ENCODE measurements at places on chromosomes 3 and 15.

DNA sequence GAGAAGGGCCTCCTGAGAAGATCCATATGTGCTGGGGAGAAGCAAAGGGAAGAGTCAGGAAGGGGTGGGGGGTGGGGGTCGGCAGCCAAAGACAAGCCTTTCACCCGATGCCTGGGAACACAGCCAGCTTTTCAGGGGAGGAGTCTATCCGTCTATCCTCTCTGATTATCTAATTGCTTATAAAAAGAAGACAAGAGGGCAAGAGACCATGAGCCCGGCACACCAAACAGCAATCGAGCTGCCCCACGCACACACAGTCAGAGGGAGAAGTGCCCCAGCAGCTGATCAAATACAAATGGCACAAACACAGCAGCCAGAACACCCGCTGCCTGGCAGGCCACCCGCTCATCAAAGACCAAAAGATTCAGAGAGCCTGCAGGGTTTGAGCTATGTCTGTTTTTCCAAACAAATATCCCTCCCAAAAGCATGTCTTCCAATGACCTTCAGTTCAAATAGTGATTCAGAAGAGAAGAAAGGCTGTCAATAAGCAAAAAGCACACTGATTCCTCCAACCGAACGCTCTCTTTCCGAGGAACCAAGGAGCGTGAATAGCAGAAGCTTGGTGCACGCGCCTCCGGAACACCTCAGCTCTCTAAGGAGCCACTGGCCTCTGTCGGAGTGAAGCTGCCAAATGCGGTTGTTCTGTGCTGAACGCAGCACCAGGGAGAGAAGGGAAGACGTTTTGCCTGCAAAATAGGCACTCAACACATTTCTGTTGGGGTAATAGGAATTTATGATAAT is 419.2 kb downstream of the OCA2 start:
- no peak for DNase-seq

- DNase-seq: no peak
Measured at GRCh38 chr15:30065025-30065801, 17.5 kb upstream of the GOLGA8J start.

GRCh38 chr15:86018679-86019078 is 61.0 kb upstream of the AGBL1 start:
- DNase-seq: no peak

GRCh38 chr3:191065181-191065805 is 133.7 kb upstream of the OSTN start:
- no peak for DNase-seq

- no peak for DNase-seq
Measured at GRCh38 chr15:66644869-66645268, 57.2 kb upstream of the SMAD6 start.

GRCh38 chr15:73782344-73782959 is 29.3 kb upstream of the INSYN1 start:
- no peak for DNase-seq

DNA sequence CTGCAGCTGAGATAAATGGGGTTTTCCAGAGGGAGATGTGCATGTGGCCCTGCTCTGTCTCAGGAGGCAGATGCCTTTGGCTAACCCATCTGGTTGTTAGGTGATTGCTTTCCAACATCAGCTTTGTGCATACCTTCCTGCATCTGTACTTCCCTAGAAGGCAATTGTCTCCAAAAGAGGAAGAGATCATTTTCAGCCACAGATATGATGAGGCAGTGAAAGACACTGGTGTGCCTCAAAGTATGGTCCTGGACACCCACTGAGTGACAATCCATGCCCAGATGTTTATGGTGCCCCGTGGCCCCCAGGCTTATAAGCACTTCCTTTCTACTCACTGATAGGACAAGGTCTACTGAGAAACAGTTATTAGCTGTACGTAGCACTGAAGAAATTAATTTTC is 117.5 kb upstream of the NR2F2 start:
- DNase-seq: no peak

DNA sequence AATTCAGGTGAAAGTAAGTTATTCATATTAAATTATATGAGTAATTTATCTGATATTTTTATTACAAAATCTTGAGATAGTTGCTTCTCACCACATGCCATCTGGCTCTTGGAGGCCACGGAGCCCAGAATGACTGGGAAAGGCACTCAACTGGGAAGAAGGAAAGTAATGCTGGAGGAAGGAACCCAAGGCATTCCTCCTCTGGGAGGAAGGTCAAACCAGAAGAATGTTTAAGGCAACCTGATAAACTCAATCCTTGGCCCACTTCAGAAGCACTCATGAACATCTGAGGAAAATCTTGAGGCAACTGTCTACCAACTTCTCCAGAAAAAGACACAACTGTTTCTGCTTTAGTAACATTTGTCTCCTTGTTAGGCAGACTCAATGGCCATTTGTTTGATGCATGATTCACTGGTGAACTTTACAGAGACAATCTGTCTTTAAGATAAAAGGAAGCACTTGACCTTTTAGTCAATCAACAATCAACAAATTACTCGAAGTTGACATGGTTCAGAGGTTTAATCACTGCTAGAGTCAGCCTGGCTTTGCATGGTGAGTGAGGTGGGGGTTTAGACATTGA is 261.4 kb upstream of the MME start:
- DNase-seq: no peak

DNA sequence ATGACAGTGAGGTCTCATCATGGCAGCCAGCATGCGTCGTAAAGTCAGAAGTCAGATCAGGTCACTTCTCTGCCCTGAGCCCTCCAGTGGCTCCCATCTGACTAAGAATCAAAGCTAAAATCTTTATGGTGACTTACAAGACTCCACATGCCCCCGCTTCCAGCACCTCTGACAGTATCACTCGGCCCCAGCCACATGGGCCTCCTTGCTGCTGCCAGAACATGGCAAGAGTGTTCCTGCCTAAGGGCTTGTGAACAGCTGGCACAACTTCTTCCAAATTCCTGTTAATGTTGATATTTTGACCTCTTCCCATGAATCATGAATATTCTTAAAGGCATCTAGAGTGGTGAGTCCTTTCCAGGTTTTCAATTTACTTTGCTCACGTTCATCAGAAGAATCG is 20.5 kb downstream of the POLR2M start:
- no peak for DNase-seq

DNA sequence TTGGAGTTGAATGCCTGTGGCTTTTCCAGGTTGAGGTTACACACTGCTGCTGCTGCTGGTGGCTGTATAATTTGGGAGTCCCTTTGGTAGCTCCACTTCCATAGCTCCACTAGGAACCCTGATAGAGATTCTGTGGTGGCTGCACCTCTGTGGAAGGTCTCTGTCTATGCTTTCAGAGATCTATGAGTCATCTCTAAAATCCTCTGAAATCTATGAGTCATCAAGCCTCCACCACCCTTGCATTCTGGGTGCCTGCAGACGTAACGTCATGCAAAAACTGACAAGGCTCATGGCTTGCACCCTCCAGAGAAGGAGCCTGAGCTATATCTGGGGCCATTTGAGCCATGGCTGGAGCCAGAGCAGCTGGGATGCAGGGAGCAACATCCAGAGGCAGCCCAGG is 1037.0 kb upstream of the CFAP20DC start:
- DNase-seq: no peak

DNA sequence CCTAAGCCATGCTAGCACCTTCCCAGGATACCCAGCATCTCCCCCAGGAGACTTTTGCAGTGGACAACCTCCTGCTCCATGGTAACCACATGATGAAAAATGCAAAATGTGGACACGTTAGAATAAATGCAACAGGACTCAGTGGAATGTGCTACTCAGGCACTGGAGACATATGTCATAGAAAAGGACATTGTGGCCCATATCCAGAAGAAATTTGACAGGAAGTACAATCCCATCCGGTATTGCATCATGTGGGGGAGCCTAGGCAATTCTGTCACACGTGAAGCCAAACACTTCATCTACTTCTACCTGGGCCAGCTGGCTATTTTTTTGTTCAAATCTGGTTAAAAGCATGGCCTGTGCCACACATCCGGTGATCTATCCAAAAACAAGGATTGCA is 227.2 kb upstream of the GPR149 start:
- no peak for DNase-seq

DNA sequence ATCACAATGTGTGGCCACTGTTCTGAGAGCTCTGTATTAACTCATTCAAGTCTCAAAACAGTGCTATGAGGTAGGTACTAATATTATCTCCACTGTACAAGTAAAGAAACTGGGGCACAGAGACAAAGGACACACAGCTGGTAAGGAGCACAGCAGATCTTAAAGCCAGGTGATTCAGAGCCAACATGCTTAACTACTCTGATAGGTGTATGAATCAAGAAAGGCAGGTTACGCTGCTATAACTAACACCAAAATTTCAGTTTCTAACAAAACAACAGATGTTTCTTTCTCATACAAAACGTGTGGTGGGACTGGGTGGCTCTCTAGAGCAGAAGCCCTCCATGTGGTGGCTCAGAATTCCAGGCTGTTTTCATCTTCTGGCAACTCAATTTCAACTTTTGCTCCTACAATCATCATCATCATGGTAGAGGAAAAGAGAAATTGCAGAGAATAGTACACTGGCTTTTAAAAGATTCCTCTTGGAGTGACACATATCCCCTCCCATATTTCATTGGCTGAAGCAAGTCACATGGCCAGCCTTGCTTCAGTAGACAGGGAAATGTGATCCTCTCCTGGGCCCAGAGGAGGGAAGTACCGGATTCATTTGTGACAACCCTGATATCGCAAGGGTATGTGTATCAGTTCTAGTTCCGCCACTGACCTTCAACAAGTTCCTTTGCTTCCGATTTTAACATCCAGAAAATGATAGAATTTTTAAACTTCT is 126.2 kb upstream of the PTX3 start:
- DNase-seq: no peak

GRCh38 chr15:100735129-100736053 is 133.0 kb downstream of the ASB7 start:
- DNase-seq: no peak

- DNase-seq: no peak
Measured at GRCh38 chr3:24388611-24389010, 106.0 kb downstream of the THRB start.

DNA sequence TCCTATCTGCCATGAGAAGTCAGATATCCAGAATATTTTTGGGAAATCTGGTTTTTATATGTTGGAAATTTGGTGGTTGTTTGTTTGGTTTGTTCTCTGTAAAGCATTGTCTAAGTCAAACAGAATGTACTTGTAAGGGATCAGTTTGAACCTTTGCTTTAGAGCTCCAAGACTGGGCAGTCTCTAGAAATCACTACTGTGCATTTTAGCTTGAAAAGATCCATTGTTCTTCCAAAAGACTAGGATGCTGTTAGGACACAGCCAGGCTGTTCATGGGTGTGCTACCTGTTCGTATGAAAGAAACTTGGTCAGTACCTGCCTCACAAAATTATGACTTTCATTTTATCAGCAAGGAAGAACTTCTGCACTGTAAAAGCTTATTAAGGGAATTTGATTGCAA is 182.6 kb downstream of the WDR72 start:
- DNase-seq: no peak

DNA sequence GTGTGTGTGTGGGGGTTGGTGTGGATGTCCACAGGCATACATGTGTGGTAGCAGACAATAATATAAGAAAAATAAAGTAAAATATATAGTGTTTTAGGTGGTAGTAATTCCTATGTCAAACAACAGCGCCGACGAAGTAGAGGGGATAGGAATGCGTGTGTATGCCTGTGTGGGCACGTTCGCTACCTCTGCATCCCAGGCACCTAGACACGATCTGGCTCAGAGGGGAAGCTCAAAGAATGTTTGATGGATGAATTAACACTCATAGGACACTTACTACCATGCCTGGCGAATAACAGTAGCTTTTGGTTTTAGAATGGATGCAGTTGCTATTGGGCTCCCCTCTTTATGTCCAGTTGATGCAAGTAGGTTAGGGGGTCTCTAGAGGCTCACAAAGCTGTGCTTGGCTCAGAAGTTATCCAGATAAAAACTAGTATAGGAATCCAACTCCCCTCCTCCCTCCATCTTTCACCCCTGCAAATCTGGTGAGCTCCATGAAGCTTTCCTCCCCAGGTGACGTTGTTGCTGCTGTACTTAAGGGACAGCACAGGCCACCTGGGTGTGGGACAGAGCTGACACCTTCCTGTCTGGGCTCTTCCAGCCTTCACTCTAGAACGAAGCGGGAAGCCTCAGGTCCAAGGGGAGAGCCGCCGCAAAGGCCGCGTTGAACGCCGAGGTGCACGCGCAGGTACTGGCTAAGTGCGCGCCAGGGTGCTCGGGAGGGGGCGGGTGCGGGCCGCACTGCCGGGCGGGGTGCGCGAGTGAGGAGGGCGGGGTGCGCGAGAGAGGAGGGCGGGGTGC is 192.6 kb upstream of the LYSMD4 start:
- DNase-seq: peak; percentile 74

GRCh38 chr15:60000113-60000823 is 3.8 kb upstream of the FOXB1 start:
- no peak for DNase-seq

GRCh38 chr3:153219146-153219545 is 57.1 kb downstream of the RAP2B start:
- DNase-seq: no peak

DNA sequence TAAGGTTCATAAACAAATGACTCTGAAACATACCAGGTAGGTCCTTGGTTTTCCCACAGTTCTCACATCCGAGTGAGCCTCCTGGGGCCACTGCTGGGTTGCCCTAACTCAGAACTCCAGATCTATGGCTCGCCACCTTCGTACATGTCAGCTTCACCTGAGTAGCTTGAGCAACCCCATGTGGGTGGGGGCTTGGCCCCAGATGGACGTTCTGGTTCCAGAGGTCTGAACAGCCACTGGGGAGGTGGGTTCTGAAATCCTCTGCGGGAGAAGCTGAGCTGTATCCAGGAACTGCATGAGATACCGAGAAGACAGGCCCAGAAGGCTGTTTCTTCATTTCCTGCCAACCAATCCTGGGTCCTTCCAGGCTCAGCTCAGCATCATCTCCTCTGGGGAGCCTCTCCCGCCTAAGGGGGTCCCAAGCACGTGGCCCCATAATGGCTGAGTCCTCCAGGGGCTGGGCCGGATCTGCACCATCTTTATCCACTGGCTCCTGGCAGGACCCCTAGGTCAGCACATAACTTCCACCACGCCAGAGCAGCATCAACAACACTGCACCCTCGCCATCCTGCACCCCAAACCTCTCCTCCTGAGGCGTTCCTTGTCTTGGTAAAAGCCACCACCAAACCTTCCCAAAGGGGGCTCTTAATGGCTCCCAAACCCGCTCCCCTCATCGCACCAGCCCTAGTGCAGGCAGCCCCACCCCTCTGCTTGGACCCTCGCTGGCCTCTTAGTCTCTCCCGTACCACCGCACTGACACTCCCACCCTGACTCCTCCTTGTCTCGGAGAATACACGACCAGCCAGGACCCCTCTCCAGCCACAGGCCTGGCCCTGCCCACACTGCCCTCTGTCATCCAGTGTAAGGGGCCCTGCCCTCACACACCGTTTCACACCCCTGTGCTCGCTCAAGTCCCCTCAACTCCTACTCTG is 39.8 kb downstream of the PCSK6 start:
- no peak for DNase-seq

GRCh38 chr3:82194870-82195269 is 433.4 kb upstream of the GBE1 start:
- no peak for DNase-seq

GRCh38 chr3:43689766-43690399 is 855 bp upstream of the ABHD5 start:
- no peak for DNase-seq

All from activated T-helper 1 cell treated with anti-CD3 and anti-CD28 coated beads, Interleukin-2, amount 50 U/mL, for 16 hours (primary cell).